Transverse colon (tissue), 4 donors: ENCODE measurements at places on chromosomes 11 and 22.

DNA sequence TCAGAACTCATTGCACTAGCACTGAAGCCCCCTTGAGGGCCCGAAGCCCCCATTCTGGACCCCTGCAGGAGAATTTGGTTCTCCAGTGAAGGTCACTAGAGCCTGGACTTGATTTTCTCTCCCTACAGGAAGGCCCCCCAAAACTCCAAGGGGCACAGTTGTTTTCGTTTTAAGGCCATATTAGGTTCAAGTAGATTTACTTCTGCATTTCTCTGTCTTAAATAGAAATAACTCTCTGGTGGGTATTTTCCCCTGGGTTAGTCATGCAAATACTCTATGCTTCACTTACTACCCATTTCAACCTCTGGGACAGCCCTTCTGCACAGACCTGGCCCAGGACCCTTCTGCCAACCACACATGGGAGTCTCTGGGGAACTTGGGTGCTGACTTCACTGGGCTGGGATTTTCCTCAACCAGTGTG lies 41.6 kb downstream of the WEE1 start:
- no peak for DNase-seq

GRCh38 chr11:27701355-27702105 lies 1.3 kb upstream of the BDNF start:
- peak; percentile 23 for DNase-seq

GRCh38 chr11:48150213-48150612 lies 66.4 kb upstream of the OR4B1 start:
- DNase-seq, result peak; percentile 56

DNA sequence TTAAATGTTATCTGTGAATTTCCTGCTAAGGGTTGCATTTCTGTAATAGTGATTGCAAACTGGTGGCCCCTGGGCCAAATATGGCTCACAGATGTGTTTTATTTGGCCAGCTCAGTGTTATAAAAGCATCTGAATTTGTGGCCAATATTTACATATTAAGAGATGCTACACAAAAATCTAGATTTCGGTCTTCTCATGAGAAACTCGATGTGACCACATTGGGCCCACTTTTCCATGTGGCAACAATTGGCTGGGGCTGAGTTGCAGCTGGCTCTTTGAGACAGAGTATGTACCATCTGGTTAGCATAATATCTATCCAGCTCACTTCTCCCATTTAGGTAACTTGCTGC lies 244.5 kb upstream of the POU2AF2 start:
- no peak for DNase-seq

- DNase-seq, result no peak
Observed at GRCh38 chr11:122765487-122766131, 72.7 kb upstream of the CRTAM start.

DNA sequence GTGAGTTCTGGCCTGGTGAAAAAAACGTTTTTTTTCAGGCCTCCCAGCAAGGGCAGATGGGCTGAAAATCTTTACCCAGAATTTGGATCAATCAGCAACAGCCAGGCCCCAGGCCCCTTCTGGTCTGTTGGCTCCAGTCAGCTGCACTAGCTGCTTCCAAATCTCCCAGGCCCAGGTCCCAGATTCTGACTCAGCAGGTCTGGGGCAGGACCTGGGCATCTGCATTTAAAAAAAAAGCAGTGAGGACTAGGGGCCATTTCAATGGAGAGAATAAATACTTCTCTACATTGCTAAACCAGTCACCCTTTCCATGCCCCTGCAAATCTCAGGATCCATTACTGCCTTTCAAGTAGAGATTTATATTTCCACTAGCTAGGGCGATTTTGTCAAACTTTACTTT lies 4.3 kb downstream of the SLC15A3 start:
- DNase-seq, result no peak

DNA sequence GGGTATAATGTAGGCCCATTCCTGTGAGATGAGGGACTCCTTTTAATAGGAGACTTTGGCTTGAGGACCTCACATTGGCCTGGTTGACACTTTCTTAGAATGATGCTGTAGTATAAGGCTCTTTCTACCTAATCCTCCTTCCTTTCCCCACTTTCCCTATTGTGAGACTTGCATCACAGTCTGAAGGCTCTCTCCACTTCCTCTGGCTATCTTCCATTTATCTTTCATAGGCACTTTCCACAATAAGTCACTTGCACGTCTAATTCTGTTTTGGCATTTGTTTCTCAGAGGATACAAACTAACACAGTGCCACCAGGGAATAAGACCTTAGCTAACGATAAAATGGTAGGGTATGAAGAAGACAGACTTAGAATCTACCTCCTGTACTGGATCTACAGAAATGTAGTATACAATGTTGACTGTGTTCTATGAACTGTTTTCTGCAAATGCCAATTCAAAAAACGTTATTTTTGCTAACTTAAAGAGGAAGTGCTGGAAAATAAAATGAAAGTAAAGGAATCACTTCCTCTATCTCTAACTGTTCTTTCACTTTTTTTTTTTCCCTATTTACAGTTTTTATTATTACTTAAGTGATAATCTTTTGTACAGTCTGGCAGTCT lies 17.9 kb upstream of the PDE3B start:
- no peak for DNase-seq

DNA sequence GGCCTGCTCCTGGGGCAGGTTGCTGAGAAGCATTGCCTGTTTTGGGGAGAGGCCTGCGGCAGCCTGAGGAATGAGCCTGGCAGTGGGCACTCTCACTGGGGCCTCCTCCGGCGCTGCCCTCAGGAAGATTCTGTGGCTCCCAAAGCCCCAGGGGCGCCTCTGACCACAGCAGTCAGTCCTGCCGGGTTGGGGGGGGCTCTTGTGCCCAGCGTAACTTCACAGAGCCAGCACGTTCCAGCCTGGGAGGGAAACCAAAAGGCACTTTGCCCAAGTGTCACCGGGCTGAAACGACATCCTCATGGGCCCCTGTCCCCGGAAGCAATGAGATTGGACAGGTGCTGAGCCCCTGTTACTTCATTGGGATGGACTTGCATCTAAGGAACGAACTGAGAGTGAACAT lies 4.3 kb upstream of the LRP5 start:
- no peak for DNase-seq

DNA sequence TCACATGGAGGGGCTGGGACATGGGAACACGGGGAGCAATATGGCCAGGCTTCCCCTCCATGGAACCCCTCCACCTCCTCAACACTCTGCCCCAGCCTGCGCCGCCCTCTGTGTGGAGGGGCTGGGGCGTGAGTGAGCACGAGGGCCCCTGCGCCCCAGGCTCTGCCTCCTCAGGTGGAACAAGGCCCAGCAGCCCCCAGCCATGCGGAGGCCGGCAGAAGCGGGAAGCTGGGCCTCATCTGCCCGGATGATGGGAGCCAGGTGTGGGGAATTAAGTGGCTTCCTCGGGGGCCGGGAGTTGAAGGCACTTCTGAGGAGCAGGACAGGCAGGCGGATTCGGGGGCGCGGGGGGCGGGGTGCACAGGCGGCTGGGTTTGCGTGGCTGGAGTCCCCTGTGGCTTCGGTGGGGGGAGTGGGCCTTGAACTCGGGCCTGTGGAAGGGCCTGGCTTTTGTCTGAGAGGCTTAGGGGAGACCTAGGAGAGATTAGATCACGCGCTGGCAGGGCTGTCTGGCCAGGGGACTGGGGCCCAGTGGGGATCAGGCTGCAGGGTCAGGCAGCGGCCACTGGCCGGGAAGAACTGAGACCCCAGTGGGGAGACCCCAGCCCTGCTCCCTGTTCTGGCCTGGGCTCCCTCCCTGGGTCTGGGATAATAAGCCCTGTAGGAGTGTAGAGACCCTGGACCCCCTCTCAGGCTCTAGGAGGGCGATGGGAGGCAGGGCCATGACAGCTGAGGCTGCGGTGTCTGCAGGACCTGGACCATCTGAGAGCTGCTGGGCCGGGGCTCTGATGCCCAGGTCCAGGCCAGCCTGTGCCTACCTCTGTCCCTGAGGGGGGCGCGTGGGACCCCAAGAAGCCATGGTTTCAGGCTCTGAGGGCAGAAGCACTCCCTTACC lies 13.3 kb downstream of the PRR33 start:
- no peak for DNase-seq

GRCh38 chr11:16789063-16789420 lies 50.6 kb downstream of the C11orf58 start:
- no peak for DNase-seq

DNA sequence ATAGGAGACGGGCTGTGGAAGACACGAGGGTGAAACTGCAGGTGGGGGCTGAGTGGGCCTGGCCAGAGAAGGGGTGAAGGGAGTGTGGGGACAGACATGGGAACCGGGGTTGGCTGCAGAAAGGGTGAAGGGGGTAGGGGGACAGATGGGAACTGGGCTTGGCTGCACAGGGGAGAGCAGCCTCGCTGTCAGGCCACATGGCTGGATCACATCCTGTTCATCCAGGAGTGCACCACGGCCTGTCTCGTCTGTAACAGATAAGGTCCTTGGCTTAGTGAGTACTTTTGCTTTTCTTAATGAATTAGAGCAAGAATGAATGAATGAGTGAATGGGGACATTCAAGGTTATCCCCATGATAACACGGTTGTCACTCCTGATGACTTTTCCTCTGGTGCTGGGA lies 13.5 kb downstream of the FBLN1 start:
- no peak for DNase-seq

- no peak for DNase-seq
Observed at GRCh38 chr11:102630598-102631448, 5.7 kb upstream of the MMP20 start.

DNA sequence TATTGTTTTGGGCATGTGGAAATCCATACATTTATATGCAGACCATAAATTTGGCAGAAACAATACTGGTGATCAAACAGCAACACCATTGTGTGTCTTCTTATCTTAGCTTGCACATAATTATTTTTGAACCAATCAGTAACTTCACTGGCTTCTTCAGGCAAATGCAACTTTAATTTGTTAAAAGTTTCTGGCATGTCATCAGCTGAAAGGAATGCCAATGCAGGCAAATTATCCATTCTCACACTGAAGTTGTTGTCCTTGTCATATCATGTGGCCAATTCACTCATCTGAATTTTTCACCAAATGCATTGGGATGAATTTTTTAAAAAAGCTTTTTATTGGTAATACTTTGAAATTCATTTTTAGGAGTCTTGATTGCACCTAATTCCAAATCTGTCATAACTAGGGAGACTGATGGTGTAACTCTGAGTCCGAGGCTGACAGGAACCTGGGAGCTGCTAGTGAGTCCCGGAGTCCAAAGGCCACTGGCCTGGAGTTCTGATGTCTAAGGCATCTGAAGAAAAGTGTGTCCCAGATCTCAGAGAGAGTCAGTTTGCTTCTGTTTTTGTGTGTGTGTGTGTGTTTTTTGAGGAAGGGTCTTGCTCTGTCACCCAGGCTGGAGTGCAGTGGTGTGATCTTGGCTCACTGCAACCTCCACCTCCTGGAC lies 17.4 kb upstream of the OR10V1 start:
- DNase-seq, result no peak

DNA sequence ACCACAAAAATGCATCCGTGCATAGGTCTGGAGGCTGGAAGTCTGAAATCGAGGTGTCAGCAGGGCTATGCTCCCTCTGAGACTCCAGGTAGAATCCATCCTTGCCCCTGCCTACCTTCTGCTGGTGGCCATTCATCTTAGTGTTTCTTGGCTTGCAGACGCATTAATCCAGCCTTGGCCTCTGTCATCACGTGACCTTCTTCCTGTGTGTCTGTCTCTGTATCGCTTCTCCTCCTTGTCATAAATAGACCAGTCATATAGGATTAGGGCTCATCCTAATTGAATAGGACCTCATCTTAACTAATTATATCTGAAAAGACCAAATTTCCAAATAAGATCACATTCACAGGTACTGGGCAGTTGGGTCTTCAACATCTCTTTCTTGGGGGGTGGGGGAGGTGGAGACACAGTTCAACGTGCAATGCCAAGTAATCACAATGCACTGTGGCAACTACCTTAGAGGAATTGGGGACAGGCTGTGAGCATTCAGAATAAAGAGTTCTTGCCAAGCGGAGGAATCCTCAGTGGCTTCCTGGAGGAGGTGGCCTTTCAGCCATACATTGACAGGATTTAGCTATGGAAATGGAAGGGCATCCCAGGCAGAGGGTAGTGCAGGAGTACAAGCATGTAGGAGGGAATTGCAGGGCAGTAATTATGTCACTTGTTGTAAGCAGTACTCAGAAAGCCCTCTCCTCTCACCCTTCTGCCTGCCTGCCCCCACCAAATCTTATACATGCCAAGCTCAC lies 96.2 kb upstream of the SYT13 start:
- no peak for DNase-seq

DNA sequence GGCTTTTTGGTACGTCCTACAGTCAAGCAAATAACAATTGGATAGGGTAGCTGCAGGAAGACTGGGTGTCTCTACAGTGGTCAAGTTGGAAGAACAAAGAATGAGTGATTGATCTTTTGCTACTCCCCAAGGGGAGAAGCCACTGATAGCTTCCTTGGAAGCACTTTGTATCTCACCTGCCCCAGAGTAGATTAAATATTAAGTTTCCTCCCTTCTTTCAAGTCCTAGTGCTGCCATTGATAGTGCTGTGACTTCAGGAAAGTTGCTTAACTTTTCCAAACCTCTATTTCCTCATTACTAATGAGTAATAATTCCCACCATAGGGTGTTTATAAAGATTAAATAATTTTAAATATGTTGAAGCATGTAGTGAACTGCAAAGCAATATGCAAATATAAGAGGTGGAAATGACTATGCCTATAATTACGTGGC lies 35.6 kb upstream of the EHF start:
- no peak for DNase-seq

DNA sequence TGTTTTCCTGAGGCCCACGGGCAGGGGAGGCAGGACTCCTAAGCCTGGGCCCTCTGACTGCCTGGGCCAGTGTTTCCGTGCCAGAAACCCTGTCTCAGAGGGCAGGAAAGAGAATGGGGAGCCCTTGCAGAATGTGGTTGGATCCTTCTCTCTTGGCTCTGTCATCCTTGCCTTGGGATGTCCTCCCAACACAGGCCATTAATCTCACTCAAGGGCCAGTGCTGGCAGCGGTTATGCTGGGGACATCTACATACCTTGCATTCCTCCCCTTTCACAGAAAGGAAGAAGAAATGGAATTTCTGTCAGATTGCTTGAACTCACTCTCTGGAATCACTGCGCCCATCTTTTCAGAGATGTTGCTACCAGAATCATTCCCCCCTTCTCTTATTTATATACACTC lies 296.9 kb downstream of the KIRREL3 start:
- no peak for DNase-seq

DNA sequence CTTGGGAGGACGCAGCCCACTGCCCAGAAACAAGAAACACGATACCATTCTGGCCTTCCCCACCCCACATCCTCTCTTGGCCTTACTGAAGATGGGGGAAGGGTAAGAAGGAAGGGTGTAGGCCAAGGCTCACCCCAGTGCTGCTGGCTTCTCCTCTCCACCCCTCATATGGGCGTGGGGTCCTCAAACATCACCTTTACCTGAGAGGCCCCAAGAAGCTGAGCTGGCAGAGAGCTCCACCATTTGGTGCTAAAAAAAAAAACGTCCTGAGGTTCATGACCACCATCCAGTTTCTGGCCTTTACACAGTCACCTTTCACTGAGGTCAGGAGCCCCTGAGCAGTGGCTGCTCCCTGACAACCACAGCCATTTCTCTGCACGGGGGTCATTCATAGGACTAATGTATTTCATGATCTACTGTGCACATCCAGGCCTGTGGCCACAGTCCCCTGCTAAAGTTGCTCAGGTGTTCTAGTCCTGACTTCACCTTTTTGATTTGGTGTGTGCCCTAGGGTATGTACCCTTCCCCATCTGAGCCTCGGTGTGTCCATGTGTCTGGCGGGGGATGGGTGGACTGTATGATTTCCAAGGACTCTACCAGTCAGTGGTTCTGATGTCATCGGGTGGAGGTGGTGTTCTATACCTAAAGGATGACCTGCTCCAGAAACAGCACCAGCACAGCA lies 15.1 kb downstream of the RHOG start:
- DNase-seq, result no peak
